ENCODE measurements at places on chromosomes 4 and X. TPM values are rescaled to one million over a fixed set of nuclear protein-coding genes. Genes with fewer than 3 reads are reported as not detected.

Gene HS3ST1
- not detected for polyA plus RNA-seq

- DNase-seq, result no peak
Measured at GRCh38 chr4:153131596-153131995, 72.6 kb upstream of the TRIM2 start.

GRCh38 chr4:121788896-121789295 lies 12.2 kb upstream of the EXOSC9 start:
- no peak for DNase-seq

Gene UGT2B28
- polyA plus RNA-seq, result not detected

- DNase-seq, result no peak
Measured at GRCh38 chr4:156725257-156725656, 246.3 kb downstream of the PDGFC start.

GRCh38 chr4:91127192-91127591 lies 1000.0 kb downstream of the CCSER1 start:
- DNase-seq, result no peak

Gene NPNT
- polyA plus RNA-seq, result not detected

DNA sequence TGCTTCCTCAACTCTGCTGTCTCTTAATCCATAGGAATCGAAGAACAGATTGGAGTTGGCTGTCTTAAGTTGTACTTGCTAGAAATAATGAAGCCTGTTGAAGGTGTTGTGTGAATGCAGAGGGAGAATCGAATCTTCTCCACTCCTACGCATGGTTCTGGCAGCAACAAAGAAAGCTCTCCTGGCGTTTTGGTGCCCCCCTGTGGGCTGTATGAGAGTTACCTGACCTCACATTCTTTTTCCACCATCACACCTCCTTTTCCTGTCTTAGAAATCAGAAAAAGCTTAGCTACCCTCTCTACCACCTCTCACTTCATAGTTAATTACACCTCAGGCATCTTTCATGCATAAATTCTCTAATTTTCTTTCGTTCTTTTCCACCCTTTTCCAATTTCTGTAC lies 16.3 kb downstream of the KLF8 start:
- no peak for DNase-seq

Gene ZAR1
- not detected for polyA plus RNA-seq

DNA sequence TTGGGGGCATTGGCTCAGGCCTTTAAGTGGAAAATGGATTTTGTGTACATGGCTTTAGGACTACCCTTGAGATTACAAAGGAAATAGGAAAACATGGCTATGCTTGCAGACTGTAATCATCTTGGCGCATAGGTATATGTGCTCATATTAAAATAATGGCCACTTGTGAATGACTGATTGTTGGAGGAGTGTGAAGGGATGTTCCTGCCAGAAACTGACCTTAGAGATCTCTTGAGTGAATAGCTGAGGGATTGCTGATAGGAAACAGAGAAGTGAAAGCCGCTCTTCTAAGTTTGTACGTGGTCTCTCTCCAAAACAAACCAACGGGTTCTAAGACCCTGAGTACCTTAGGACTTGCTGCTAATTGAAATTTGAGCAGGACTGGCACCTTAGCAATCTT lies 186.0 kb downstream of the MGST2 start:
- no peak for DNase-seq

Gene NR3C2
- 0.18 TPM for polyA plus RNA-seq

GRCh38 chr4:538542-539142 lies 37.5 kb downstream of the TMEM271 start:
- DNase-seq, result no peak

Data from BJ (cell line).